IMR-90 (cell line): ENCODE measurements at places on chromosomes 2 and 18. TPM values are rescaled to one million over a fixed set of nuclear protein-coding genes. Genes with fewer than 3 reads are reported as not detected.

DNA sequence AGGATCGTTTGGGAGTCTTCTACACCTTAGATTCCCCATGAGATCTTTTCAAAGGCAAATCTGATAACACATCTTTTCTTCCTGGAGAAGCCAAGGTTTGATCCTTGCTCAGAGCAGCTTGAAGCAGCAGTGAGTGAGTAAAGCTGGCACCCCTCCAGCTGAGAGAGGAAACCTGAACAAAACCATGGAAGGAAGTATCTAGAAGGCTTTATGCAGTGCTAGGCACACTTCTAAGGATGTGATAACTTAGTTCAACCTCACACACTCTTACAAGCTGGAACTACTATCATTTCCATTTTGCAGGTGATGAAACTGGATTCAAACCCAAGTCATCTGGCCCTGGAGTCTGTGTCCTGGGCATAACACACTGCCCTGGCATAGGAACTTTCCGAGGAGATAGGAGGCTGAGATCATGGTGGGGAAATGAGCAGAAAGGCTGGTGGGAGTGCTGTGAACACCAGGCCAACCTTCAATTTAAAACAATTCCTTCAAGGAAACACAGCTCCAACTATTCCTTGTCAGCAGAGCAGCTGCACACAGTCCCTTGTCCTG lies 71.2 kb downstream of the CTAGE1 start:
- peak; percentile 83 for DNase-seq

DNA sequence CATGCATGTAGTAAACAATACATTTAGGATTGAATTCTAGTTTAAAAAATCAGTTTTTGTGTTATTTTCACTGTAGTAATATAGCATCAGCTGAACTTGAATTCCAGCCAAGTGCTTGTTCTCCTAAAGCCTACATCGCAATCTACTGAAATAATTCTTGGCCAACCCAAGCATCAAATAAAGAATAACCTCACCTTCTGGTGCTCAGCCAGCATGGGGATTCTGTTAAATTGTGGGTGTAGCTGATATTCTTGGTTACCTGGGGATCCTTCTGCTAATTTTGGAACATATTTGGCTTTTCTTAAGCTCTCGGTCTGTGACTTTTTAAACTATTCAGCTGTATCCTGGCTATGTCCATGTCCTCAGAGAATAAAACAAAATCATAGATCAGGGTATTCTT lies 248.8 kb downstream of the NRXN1 start:
- no peak for DNase-seq

DNA sequence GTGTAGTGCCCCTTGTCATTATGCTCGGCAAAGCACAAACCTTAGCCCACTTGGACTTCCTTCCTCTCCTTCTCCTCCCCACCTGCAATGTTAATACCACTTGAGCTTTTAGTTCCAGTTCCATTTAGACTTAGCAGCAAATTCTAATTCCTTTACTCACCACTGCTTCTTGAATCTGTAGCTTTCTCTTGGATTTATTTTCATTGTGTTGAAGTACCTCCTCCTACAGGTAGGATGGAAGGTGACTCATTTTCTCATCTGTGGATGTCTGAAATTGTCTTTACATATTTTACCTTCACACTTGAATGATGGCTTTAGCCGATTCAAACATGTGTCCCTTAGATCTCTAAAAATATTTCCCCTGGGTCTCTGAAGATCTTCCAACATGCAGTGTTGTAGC lies 32.8 kb upstream of the BIN1 start:
- no peak for DNase-seq

DNA sequence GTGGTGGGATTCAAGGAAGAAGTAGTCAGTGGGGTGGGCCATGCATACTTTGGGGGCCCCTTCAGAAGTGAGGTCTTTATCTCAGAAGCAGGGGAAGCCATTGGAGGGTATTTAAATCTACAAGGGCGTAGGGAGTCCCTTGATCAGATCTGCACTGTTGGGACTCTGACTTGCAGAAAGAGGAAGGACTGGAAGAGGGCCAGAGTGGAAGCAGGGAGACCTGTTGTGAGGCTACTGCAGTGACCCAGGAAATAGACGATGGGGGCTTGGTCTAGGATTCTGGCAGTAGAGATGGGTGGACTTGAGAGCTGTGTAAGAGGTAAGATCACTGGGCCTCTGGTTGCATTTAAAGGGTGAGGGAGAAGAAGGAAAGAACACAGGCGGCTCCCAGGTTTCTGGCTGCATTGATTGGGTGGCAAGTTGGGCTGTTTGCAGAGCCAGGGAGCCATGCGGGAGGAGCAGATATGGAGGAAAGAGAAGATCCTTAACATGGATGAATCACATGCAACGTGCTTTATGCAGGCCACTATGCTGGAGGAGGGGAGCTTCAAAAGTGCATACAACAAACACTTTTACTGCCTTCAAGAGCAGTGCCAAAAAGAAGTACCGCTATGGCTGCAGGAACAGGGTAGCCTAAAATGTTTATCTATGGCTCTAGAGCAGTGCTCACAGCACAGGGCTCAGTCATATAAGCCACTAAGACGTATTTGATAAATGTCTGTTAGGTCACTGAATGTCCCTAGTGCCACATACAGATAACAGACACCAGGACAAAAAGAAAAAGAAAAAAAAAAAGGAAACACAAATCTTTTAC lies 2.3 kb downstream of the SFXN5 start:
- peak; percentile 38 for DNase-seq

EEF1B2 gene
- total RNA-seq = 574 and 672 TPM in 2 replicates

DSC2 gene
- total RNA-seq = not detected in 2 replicates

NOSTRIN gene
- total RNA-seq = under 0.01 and 0.18 TPM in 2 replicates
